ENCODE measurements at places on chromosomes 4 and X.

DNA sequence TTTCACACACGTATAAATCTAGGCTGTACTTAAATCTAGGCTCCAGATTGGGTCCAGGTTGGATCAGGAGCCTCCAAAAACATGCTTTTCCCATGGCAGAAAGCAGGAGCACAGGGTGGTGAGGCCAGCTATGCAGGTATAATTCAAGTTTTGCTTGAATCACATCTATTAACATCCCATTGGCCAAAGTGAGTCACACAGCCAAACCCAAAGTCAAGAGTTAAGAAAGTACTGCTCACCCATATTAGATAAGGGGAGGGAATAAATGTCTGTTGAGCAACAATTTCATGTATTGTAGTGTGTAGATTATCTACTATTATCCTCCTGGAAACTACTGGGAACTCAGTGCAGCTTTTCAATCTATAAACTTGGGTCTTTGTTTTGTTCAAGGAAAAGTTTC is 12.8 kb downstream of the SUPT20HL2 start:
- no peak for DNase-seq

DNA sequence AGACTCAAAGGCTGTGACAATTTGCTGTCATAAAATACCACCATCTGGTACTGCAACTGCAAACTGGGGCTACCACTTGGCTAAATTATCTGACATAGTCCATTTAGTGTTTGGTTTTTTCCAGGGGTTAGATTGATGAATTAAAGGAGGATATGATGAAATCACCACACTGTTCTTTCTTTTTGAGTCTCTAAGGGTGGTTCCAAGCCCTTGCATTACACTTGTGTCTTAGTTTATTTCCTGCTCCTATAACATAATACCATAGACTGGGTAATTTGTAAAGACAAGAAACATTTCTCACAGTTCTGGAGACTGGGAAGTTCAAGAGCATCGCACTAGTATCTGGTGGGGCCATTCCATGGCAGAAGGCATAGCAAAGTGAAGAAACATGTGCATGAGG is 32.0 kb upstream of the CD38 start:
- DNase-seq = no peak

DNA sequence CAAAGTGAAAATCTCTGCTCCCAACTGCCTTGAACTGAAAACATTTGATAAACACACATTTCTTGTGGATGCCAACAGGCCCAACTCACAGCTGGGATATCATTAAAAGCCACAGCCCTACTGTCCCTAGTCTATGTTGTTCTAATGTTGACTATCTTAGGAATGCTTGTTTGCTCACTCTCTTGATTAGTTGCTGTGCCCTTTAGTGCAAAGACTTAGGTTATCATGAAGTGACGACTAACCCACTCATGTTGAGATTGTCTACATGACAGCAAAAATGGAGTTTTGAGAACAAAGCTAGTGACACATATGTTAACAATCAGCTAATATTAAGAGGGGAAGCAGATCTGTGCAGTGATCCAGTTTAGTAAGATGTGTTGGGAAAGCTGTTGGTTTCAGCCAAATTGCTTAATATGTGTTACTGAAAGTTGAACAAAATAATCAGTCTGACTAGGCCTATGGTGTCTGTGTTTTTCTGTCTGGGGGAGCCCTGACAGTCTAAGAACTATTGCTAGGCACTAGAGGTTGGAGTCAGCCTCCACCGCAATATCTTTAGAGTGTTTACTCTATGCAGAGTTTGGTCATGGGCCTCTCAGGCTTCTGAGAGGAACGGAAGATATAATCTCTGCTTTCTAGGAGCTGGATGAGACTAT is 125.5 kb downstream of the ATG4A start:
- DNase-seq = no peak

- no peak for DNase-seq
Observed at GRCh38 chr4:142558851-142559250, 287.2 kb downstream of the INPP4B start.

GRCh38 chr4:117793845-117794480 is 240.3 kb upstream of the NDST3 start:
- no peak for DNase-seq

GRCh38 chrX:828411-828959 is 197.9 kb downstream of the SHOX start:
- no peak for DNase-seq

DNA sequence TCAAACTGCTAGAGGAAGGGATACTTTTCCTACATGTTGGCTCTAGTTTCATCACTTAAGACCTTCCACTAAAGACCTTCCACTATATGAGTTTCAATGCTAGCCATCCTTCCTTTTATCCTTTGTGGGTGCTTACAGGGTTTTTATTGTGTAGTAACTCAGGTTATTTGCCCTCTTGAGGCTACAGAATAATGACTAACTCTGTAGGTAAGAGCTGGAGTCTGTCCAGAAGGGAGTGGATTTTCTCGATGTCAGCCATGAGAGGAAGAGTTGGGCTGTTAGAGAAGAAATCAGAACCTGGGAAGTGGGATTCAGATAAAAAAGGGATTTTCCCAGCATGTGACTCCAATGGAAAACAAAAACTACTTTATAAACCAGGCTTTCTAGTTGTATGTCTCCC is 27.5 kb upstream of the HERC5 start:
- DNase-seq = no peak

- DNase-seq = no peak
Observed at GRCh38 chr4:78004270-78004669, 52.9 kb upstream of the FRAS1 start.

- DNase-seq = no peak
Observed at GRCh38 chr4:40458683-40459082, 123.5 kb downstream of the CHRNA9 start.

DNA sequence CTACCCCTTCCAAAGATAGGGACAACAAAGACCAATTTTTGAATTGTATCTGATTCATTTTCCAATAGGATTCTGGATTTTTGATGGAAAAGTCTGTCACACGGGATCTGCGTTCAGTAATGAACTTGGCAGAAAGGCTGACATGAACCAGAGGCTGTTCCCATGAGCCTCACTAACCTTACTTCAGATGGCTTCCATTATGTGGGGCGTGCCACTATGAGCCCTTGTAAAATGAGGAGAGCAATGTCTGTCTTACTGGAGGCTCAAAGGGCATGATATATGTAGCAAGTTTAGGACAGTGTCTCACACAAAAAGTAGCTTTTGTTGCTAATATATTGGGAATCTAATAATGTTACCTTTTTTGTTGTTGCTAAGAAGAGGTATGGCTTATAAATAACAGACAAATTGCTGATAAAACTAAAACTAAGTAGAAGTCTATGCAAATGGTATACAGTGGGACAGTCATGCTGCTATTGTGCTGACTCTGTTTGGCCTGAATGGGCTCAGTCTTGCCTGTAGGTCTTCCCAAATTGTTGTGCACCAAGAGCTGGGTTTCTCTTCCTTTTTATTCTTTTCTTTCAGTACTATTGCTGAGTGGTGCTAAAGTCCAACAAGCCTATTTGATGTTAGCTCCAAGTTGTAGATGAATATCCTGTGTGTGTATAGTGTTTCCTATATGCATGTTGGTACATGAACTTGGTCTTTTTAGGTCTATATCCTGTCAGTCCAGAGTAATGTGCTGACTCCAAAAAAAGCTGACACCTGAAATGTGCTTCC is 132.1 kb downstream of the SPRY1 start:
- DNase-seq = no peak

- DNase-seq = no peak
Observed at GRCh38 chr4:139857021-139857420, 191.4 kb downstream of the MGST2 start.

- DNase-seq = no peak
Observed at GRCh38 chrX:24168807-24169206, 19.3 kb downstream of the ZFX start.

- DNase-seq = no peak
Observed at GRCh38 chr4:54400188-54400587, 171.1 kb downstream of the PDGFRA start.

DNA sequence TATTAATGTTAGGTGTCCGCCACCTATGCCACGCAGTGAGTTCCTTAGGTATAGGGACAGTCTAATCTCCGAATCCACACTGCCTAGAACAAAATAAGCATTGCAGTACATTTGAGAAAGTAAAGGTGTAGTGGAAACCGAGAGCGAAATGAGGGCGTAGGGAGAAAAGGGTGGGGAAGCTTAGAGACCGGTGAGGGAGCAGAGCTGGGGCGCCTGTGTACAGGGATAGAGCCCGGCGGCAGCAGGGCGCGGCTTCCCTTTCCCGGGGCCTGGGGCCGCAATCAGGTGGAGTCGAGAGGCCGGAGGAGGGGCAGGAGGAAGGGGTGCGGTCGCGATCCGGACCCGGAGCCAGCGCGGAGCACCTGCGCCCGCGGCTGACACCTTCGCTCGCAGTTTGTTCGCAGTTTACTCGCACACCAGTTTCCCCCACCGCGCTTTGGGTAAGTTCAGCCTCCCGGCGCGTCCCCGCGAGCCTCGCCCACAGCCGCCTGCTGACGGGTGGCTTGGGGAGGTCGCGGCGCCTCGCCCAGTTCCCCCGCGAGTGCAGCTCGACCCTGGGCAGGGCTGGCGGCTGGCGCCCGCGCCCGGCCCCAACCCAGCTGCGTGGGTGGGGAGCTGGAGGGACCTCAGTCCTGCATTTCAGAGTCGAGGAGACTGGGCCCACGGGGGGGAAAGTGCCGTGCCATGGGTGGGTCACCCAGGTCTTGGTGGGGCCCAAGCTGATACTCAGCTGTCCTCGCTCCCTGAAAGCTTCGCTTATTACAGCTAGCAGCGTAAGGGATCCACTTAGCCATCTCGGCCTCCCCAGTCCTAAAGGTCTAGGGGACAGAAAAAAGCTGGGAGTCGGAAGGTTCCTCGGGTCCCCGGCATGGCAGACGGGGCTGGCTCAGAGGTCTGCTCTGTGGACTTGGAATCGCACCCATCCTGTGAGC is at the start of gene ANXA3:
Gene ANXA3, plus strand, starts transcription at position 351 of the 932 bp plus-strand sequence. CDS start 2,704 bp downstream, outside the sequence.
- DNase-seq = no peak

GRCh38 chr4:163544407-163545038 is 50.0 kb downstream of the TMA16 start:
- DNase-seq = no peak

DNA sequence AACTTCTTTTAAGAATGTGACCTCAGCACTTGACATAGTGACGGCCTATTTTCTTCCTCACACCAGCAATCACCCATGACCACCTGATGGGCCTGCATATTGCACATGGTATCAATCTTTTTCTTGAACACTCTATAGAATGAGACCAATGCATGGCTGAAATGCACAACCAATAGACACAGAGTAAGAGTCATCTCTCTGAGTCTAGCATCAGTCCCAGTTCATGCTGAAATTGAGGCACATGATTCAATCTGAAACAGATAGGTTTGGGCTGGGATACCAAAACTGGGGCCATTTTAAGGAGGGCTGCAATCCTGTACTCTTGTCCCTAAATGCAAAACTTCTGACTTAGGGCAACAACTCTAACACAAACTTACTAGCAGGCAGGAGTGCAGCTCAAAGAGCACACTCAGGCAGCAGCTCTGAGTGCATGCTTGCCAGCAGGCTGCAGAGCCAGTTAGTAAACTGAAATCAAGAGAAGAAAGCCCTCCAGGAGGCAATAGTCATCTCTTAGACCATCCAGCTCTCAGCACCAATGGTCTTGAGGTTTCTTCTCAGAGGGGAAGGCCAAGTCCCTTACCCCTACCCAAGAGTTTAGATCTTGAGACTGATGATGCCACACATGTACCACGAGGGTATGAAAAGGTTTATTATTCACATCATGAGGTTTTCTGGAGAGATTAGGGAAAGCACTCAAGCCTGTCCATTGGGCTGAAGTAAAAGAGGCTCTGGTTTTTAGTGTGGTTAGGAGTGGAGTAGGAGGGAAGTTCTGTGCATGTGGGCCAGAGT is 24.7 kb upstream of the GPR101 start:
- DNase-seq = no peak

GRCh38 chr4:108685036-108685686 is 34.8 kb downstream of the OSTC start:
- DNase-seq = no peak

GRCh38 chrX:30874851-30875250 is 14.2 kb downstream of the TAB3 start:
- DNase-seq = no peak

- no peak for DNase-seq
Observed at GRCh38 chrX:144334577-144334976, 450.7 kb downstream of the UBE2NL start.

DNA sequence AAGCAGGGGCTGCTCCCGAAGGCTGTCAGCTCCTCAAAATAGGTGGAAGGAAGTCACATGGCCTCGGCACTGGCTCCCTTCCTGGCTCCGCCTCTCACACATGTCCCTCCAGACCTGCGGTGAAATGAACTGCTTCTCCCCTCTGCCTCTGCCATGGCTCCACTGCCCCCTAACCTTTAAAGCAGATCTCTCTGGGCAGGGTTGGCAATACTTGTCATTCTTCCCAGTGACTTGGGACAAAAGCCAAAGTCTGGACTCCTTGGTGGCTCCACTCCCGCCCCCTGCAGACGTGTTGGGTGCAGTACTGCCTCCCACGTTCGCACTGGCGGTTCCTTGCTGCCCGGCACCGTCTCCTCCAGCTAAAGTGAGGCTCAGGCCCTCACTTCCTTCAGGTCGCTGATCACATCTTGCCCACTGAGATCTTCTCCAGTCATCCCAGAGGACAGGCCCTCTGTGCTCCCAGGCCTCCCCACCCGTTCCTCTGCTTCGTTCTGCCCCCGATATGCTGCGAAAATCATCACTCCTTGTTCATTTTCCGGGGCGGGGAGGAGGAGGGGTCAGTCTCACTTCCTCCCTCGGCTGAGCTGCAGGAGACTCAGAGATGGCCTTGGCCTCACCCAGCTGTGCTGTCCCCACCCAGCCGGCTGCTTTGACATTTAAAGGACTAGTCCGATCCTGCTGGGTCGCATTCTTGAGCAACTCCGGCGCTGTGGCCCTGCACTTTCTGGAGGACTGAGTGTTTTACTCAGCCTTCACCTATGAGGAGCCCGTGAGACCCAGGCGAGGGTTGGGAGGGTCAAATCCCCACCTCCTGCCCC is 97.4 kb downstream of the PHKA2 start:
- DNase-seq = peak; percentile 43

DNA sequence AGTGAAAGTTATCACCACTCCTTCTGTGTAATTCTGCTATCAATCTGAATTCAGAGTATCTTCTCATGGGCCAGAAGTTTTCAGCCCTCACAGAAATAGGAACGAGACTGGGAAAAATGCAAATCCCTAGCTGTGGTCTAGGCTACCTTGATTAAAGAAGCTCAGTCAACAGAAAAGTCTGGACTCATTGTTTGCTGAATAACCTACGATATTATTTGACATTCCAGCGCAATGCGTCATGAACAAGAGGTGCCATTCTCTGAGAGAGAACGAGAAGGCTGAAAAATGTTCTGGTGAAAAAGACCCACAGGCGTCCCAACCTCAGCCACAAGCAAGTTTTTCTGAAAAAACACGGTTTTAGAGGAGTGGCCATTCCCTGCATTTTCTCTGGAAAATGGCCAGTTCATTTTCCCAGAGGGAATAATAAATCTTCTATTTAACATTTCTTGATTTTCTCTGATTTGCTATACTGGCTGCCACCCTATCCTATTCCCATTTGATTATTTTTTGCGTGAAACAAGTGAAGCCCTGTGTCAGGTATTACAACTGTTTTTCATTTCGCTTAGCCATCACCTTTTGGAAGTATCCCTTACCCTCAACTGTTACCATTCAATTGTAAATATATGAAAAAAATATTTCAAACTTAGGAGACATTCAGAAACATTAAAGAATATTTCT is 1117.6 kb upstream of the PRKX start:
- no peak for DNase-seq

Measured in GM12864 (cell line).